GM19239 (cell line): ENCODE measurements at places on chromosomes 2 and 18.

DNA sequence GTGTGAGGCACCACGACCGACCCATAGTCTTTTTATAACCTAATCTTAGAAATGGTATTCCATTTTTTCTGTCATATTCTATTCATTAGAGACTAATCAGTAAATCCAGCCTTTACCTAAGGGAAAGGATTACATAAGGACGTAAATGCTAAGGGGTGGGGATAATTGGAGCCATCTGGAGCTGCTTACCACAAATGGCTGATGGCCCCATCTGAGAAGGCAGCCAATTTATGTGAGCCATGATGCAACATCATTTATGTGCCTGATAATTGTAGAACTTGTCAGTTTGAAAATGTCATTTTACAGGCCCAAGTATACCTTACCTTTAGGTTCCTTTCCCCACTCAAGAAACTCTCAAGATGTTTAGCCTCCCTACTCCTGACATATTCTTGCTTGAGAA, 44.0 kb downstream of the ARHGEF33 start:
- no peak for DNase-seq

DNA sequence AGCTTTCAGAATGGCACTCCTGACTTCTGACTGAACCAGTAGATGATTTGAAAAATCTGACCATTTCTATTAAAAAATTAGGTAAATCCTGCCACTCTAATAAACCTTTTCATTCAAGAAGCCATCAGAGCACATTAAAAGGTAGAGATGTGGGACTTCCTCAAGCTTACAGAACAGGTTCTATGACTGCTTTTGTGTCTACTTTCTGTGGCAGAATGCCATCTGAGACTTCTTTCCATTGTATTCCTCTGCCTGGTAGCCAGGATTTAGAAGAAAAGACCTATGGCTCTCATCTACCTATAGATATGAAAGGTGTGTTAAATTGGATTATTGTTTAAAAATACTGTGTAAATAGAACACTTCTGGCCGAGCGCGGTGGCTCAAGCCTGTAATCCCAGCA, 99.9 kb upstream of the NABP1 start:
- no peak for DNase-seq

DNA sequence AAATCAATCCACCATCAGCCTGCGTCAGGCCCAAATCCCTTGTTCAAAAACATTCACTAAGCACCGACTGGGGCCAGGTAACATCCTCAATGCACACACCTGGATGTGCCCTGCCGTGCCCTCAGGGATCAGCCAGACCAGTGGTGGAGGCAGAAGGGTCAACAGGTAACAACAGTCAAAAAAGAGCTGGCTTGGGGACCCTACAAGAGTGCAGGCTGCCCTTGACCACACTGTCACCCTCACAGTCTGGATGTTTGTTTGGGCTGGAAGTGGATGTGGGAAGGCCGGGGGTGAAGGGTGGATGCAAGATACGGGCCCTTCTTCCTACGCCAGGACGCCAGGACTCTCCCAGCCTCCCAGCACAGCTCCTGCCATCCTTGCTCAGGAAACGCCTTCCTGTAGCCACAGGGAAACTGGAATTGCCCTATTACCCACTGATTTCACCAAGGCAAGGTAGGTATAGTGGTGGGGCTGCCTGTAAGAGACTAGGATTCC, 2.7 kb downstream of the BIN1 start:
- DNase-seq, result no peak

- DNase-seq, result peak; percentile 46
These were observed 85.9 kb upstream of the CCBE1 start for GRCh38 chr18:59783138-59783537.

DNA sequence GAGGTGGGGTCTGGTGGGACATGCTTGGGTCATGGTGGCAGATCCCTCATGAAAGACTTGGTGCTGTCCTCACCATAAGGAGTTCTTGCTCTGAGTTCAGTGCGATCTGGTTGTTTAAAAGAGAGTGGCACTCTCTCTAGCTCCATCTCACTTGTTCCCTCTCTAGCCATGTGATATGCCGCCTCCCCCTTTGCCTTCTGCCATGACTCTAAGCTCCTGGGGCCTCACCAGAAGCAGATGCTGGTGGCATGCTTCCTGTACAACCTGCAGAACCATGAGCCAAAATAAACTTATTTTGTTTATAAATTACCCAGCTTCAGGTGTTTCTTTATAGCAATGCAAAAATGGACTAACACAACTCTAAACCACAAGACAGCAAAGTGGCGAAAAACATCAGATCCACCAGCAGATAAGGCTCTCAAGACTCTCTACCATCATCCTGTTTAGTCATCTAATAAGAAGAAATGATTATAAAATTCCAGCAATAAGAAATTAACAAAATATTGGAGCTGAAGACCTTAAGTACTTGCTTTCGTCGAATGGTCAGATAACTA, 75.5 kb downstream of the OLA1 start:
- no peak for DNase-seq

DNA sequence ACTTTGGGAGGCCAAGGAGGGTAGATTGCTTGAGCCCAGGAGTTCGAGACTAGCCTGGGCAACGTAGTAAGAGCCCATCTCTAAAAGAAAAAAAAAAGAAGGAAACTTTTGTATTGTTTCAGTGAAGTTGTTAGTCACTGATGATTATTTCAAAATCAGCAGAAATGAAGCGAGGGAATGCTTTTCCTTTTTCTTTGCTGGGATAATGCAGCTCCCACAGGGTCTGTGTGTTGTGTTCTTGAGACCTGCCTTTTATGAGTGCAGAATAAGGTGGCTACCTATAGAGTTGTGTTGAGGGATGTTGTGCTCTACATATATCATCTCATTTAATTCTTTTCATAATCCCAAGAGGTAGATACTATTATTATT, 11.7 kb downstream of the TM4SF20 start:
- no peak for DNase-seq
